ENCODE measurements at places on chromosomes 7 and 10. TPM values are rescaled to one million over a fixed set of nuclear protein-coding genes. Genes with fewer than 3 reads are reported as not detected.

The ZNF138 gene
- total RNA-seq, result 9.9 TPM

The ZNF736 gene
- 9.1 TPM for total RNA-seq

- H3K27ac ChIP-seq, result no peak overlapping the region
- H3K4me1 ChIP-seq, result peaks cover 1% of the 10 kb centered on the region
- no peak for DNase-seq
These were observed 75.0 kb downstream of the WDR37 start for GRCh38 chr10:1130995-1131790.

GRCh38 chr7:93196336-93196735 lies 29.9 kb downstream of the HEPACAM2 start:
- no peaks in the 10 kb centered on the region for H3K4me1 ChIP-seq
- H3K27ac ChIP-seq, result no peak overlapping the region
- H3K27me3 ChIP-seq, result no peaks in the 10 kb centered on the region
- H3K36me3 ChIP-seq, result no peaks in the 10 kb centered on the region
- DNase-seq, result no peak
- H3K4me3 ChIP-seq, result no peak overlapping the region

DNA sequence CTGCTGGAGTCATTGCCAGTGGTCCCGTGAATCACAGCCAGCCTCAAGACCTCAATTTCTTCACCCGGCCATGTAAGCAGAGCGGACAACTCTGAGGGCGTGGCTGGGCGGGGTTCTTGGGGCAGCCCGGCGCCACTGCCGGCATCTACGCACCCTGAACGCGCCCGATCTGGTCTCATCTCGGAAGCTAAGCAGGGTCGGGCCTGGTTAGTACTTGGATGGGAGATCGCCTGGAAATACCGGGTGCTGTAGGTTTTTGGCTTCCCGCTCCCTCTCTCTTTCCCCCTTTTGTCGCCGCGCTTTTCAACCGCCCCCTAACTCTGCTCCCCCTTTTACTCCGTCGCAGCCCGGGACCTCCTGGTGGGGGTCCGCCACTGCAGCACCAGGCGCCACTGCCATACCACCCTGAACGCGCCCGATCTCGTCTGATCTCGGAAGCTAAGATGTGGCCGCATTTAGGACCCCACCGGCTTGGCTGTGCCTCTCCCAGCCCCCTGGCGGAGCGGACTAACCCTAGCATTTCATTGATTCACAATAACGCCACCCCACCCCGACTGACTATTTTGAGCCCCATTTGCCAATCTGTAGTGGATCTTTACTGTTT lies 25.3 kb downstream of the GARIN1A start:
- H3K27me3 ChIP-seq, result no peaks in the 10 kb centered on the region
- DNase-seq, result peak; percentile 38
- H3K4me3 ChIP-seq, result no peak overlapping the region
- no peaks in the 10 kb centered on the region for H3K4me1 ChIP-seq
- no peak overlapping the region for H3K27ac ChIP-seq
